SK-N-DZ (cell line): ENCODE measurements at places on chromosomes 7 and 10.
A peak's percentile ranks its signal among the peaks of the same experiment; 100 is the strongest.

- no peak for DNase-seq
Measured at GRCh38 chr10:104683567-104683966, 42.5 kb downstream of the SORCS3 start.

DNA sequence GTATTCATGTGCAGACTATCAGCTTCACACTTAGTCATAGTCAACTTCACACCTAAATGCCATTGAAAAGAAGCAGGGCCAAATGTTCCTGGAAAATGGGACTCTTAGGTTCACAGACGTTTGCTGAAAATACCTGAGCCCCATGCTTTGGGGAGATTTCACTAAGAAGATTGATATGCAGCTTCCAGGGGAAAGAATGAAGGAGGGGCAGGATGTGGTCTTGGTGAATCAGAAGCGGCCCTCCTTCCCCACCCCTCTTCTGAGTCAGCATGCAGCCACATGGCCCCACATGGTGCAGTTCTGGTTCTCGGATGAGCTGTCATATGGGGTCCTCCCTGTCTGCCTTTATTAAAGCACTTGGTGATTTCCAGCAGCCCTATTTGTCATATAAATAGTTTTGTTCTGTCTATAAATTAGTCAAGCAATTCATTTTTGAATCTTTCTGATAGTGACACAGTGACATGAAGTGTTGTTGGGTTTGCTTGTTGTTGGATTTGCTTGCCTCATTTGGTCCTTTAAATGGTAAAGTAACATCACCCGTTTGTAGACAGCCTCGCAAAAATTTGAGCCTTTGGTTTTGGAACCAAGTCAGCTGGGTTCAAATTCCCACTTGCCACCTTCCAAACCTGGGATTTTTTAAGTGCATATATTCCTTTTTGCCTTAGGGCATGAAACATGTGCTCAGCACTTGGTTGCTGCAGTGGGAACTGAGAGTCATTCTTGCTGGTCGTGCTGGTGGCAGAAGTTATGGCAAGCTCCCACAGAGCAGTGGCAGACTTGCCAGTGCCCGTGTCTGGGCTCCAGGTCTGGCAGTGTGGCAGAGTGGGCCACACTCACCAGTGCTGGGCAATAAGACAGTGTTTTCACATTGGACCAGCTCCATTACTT, 68.1 kb upstream of the CDK6 start:
- no peak for DNase-seq

DNA sequence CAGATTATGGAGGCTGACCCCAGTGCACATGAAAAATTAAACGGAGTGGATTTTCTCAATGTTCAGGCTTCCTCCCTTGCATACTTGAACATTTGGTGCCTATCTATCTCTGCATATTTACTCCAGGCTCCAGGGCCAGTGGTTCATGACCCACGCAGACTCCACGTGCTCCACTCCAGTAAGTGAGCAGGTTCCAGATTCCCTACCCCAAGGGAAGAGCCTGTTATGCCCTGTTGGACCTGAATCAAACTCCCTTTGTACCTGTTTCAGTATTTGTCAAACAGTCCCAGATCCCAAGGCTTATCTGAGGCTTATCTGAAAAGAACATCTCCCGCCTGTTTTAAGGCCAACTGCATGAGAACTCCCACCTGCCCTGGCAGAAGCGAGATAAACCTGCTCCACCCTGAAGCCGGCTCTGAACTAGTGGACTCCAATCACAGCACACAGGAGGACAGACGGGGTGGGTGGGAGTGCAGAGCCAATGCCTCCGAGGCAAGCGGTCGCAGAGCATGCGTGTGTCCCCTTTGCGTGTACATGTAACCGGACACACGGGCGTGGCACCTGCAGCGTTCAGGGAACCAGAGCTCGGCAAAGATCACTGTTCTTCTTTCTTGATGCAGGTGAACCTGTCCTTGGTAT, 2.3 kb upstream of the FUOM start:
- peak; percentile 64 for DNase-seq

GRCh38 chr10:75694790-75695189, 263.4 kb downstream of the LRMDA start:
- DNase-seq: no peak

- DNase-seq: no peak
Measured at GRCh38 chr7:134448356-134449229, 10.3 kb downstream of the AKR1B1 start.

- DNase-seq: no peak
Measured at GRCh38 chr7:465710-466400, 53.8 kb downstream of the PDGFA start.

- DNase-seq: no peak
Measured at GRCh38 chr10:116687633-116688032, 54.7 kb downstream of the HSPA12A start.

GRCh38 chr10:132722394-132723329, 63.3 kb downstream of the NKX6-2 start:
- peak; percentile 68 for DNase-seq

- DNase-seq: no peak
Measured at GRCh38 chr7:127391591-127392181, 822 bp downstream of the ZNF800 start.

GRCh38 chr10:79418886-79419595, 26.4 kb downstream of the ZCCHC24 start:
- no peak for DNase-seq

DNA sequence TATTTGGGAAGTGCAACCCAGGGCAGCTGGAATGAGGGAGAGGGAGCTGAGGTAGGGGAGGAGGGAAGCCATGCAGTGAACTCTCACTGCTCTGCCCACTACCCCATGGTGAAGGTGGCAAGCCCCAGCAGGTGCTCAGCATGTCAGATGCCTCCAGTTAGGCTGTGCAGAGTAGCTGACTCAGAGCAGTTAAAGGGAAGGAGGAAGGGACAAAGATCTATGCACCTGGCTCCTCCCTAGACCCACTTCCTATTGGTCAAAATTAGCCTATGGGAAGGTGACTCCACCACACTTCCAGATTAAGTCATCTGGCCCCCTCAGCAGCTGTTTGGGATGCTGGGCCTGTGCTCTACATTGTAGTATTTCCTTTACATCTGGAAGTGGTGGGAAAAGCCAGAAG, 125.7 kb upstream of the MTPN start:
- DNase-seq: no peak
